Mesendoderm (in vitro differentiated cells): ENCODE measurements at places on chromosomes 16 and 17.

DNA sequence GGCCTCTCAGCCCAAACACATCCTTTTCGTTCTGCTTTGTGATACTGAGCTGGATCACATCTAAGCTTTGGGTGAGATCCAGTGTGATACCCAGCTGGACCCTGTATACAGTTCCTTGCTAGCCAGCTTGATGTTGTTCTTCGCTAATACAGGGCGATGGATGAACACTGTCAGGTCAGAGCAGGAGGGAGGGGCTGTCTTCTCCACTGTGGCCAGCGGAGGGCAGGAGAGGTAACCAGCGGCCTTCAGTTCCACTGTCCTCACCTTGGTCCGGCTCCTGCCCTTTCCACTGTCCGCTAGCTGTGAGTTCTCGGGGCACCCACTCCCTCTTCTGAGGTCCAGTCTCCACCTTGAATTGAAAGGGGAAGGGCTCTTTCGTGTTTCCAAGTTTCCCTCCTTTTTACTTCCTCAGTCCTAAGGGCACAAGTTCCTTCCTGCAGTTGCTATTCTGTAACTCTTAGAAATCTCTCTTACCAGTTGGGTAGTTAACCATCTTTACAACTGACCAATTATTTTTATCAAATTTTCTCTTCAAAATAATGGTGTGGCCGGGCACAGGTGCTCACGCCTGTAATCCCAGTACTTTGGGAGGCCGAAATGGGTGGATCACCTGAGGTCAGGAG, 3.0 kb upstream of the ZNF213 start:
- DNase-seq: peak; percentile 73

GRCh38 chr16:54847207-54847606, 83.5 kb upstream of the IRX5 start:
- DNase-seq: no peak

GRCh38 chr16:10982465-10983150, 38.2 kb downstream of the CLEC16A start:
- DNase-seq: no peak

DNA sequence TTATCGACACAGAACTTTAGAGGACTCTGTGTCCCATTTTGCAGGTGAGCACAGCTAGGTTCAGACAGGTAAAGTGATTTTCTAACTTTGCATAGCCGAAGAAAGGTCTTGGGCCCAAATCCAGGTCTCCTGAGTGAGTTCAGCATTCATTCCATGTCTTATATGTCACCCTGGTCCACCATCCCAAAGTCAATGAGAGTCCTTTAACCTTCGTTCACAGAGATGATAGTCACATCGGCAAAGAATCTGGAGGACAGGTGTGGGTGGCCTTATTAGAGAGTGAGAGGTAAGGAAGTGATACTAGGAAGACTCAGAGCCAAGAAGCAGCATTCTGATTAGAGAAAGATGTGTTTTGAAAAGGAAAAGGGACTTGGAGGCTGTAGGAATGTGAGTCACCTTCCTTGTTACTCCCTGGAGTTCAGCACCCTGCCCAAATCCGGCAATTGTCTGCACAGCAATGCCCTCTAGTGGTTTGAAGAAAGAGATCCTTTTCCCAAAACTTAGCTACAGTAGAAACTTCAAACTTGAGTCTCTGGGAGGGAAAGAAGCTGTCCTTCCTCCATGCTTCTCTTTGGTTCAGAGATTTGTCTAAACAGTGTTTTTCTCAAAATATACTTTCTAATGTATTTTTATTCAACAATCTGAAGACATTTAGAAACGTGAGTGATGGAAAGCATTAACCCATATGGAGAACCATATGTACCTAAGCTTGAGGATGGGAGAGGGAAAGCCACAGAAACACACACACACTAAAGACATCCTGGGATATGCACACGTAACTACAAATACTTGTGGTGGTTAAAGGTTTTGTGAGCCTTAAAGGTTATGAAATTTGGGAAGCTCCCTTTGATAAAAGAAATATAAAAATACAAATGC, 96.4 kb upstream of the SHISA6 start:
- DNase-seq: peak; percentile 70

DNA sequence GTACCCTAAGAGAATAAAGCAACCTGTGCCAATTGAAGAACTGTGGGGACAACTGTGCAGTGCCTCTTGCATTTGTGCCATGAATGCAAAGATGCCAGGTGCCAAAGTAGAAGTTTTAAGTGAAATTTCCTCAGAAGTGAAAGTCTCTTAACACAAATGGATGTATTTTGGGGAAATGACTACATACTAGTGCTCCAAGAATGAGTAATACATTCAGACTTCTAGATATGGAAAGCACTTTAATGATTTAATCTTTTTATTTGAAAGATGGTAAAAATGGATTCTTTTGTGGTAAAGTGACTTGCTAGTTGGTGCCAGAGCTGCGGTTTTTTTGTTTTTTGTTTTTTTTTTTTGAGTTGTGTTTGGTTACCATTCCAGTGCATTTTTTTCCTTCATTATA, 15.0 kb downstream of the UTP18 start:
- DNase-seq: no peak

DNA sequence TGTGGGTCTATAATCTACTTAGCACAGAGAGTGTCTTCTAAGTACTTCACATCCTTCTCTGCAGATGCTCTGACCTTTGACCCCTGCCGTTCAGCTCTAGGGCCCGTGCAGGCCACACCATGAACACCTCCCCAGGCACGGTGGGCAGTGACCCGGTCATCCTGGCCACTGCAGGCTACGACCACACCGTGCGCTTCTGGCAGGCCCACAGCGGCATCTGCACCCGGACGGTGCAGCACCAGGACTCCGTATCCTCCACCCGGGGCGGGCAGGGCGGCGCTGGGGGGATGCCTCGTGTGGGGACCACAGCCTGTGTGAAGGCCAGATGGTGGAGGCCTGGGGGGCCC, 686 bp downstream of the MLST8 start:
- DNase-seq: no peak

DNA sequence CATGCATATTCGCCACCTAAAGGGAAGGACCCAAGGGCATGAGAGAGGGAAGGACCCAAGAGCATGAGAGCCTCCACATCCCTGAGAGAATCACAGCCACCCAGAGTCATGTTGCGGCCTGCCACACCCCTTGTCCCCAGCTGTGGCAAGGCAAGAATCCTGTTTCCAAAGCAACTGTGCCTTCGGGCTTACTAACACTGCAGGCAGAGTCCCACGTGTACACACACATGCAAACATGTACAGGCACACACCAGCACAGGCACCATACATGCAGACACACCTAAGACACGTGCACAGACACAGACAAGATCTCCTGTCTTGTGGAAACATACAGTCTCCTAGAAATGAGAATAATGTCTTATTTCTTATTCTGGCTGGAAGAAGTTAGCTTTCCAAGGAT, 92.4 kb upstream of the CDYL2 start:
- no peak for DNase-seq

DNA sequence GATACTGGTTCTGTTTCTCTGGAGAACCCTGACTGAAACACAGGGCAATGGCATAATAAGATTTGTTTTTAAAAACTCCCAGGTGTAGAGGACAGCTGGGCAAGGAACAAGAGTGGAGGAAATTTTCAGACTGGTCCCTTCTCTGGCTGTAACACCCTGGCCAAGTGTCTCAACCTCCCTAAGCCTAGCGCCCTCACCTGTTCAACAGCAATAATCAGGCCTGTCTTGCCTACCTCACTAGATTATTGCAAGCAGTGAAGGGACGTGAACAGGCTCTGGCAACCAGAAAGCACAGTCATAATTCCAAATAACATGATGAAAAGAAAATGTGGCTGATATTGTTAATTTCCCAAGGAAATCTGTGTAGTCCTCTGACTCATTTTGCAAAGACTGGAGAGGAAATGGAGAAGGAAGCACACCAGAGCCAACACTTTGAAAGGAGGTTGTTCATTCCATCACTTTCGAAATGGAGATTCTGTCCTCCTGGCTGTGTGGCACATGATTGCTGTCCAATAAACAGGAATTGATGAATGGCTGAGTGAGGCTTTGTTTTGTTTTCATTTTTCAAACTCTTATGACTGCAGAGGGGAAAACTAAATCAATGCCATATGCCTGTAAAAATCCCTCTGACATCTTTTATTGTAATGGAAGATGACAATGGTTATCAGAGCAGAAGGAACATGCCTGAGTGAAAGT, 87.5 kb upstream of the HLF start:
- DNase-seq: peak; percentile 52

DNA sequence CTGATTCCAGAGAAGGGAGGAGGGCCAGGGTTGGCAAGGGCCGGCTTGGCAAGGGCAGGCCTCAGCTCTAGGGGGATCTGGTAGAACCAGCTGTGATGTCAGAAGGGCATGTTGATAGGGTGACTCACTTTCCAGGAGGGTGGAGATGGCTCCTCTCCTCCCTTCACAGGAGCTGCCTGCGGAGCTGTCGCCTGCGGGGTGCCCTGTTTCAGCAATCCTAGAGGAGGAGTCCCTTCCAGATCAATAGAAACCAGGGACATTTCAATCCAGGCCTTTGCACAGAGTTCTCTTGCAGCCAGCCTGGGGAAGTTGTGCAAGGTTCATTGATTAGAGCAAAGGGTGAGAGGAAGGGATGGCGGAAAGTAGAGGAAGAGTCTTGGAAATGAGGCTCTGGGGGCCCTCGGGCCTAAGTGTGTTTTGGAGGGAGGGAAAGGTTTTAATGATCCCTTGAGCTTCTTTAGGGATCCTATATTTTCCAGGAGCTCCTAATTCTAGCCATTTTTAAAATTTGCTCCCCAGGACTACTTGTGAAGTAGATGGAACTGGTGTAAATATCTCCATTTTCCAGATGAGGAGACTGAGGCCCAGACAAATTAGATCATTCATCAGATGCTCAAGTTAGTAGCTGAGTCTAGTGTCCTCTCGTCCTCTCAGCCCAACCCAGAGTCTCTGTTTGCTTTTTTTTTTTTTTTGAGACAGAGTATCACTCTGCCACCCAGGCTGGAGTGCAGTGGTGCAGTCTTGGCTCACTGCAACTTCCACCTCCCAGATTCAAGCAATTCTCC, 24.8 kb upstream of the CSNK2A2 start:
- peak; percentile 83 for DNase-seq

DNA sequence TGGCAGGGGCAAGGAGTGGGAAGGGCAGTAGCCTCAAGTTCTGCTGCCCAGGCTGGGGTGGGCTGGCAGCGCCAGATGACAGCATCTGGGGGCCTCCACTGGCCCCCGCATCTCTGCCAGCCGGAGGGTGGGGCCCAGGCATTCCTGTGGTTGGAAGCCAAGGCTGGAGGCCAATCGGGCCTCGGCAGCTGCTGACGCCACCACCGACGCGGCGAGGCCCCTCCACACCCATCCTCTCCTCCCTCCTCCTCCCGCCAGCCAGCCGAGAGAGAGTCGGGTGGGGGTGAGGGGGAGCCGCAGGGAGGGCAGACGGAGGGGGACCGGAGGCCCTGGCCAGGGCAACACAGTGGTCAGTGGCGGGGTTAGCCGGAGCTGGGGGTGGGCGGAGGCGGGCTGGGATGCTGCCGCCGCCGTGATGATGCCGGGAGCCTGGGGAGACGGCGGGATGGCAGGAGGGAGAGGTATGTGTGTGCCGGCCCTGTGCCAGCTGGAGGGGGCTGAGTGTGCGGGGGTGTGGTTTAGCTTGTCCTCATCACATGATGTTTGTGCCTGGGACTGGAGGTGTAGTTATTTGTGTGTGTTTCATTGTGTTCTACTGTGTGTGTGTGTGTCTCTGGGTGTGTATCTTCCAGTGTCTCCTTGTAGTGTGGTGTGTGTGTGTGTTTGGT, 36.6 kb downstream of the ARHGAP23 start:
- no peak for DNase-seq

DNA sequence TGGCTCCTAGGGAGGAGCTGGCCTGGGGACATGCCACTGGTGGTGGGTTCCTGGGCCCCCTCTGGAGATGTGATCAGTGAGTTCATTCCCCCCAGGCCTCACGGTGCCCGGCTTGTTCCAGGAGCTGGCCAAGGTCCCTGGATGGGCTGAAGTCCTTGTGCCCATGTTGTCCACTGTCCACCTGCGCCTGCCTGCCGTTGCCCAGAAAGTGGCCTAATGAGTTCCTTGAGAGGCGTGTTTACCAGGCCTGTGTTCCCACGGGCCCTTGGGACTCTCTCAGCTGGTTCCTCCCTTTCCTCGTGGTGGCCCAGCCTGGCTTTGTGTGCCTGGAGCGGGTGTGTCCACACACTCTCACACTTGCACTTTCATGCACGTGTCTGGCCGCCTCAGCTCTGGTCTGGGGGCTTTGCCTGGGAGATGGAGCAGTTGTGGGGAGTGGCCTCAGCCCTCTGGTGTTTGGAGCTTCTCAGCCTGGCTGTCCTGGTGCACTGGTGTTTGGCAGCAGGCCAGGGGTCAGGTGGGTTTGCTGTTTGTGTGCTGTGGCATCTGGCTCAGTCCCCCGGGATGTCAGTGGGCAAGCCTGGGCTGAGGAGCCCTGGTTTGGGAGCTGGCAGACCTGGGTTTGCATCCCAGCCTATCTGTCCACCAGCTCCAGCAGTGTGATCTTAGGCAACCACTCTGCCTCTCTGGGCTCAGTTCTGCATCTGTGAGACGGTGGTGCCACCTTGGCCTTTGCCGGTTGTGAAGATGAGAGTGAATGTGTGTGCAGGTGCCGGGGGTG, 18.0 kb downstream of the ADCY7 start:
- no peak for DNase-seq

GRCh38 chr17:58268774-58269556, 11.8 kb downstream of the MPO start:
- no peak for DNase-seq

- DNase-seq: no peak
Observed at GRCh38 chr17:61536422-61536955, 54.5 kb downstream of the NACA2 start.

GRCh38 chr17:40373324-40373723, 8.8 kb upstream of the GJD3 start:
- DNase-seq: no peak

DNA sequence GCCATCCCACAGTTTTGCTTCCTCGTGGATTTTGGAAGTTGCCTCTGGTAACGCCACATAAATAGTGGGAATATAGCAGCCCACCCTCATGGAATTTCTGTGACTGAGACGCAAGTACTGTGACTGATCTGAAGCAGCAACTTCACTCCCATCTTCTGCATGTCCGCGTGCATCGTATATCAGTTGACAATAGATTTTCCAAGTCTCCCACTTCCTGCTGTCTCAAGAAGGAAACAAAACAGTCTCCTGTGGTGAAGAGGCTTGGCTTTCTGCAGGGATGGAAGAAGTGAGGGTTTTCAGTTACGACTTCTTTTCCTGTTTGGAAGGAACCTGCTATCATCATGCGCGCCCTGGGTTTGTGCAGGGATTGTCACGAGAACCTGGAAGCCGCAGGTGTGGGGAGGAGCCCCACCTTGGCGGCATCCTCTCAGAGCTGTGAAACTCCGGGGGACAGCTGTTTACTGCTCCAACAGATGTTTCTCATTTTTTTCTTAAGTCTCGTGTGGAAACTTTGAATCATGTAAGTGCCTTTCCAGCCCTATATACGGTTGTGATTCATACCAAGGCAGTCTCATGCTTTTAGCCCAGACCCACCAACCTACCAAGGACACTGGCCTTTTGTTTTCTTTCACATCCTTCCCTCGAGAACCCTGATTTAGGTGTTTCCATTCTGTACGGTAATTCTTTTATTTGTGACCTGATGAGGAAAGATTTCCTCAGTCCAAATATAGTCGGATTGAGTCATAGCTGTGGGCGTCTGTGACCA, 57.5 kb downstream of the WIPI1 start:
- DNase-seq: no peak
